ENCODE measurements at places on chromosomes 16 and 17.

DNA sequence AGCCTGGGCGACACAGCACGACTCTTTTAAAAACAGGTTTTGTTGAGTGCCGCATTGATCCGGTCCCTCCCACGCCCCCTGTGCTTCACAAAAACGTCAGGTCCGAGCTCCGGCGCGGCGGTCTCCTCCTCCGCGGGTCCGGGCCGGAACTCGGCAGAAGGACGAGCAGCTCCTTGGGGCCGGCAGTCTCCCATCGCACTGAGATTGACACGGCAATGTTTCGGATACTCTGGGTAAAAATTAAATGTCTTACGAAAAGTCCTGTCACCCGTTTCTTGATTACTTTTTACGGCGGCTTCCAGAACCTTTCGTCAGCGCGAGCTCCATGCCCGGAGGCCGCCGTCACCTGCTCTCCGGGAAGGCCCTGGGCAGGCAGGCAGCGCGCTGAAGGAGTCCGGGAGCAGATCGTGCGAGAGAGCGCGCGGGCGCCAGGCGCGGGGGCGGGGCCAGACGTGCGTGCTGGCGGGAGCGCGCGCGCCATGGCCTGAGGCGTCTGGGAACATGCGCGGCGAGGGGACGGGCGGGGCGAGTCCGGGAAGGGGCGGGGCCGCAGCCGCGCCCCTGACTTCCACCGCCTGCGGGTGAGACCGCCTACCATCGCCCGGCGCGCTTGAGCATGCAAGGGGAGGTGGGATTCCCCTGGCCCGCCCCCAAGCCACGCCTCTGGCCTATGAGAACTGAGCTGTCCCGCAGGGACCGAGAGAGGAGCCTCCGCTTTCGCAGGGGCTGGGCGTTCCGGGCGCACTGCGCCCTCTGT lies 11.7 kb upstream of the SRL start:
- DNase-seq = peak; percentile 100

DNA sequence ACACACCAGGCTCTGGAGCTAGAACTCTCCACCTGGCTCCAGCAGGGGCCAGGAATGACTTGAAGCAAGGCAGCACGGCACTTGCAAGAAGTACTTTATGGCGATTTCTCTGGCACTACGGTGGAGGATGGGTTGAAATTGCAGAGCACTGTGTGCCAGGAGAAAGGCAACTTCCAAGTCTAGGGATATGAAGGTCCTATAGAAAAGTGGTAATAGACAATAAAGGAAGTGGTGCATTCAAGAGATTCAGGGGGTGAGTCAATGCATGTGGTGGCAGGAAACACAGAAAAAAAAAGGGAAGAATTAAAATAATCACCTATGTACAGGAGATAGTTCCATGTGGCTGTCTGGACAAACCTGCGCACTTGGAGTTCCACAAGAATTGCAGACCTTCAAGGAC lies 240.3 kb upstream of the DYNLRB2 start:
- DNase-seq = no peak

- DNase-seq = no peak
Observed at GRCh38 chr17:12568358-12569251, 97.1 kb upstream of the MYOCD start.

DNA sequence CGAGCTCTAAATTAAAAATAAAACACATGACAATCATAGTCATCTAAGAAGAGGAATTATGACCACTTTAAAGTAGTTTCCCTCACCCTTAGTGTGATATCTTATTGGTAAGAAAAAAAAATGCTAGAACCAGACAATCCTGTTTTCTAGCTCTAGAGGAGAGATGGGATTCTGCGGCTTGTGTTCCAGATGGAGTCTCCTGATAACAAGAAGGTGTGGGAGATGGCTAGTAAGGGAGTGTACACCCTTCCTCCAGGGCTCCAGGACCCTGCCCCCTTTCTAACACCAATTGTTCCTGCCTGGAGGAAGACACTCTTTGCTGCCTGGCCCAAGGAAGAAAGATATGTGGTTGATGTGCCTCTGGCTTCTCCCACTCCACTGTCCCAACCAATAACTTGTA lies 68.8 kb upstream of the FBXO47 start:
- DNase-seq = no peak

DNA sequence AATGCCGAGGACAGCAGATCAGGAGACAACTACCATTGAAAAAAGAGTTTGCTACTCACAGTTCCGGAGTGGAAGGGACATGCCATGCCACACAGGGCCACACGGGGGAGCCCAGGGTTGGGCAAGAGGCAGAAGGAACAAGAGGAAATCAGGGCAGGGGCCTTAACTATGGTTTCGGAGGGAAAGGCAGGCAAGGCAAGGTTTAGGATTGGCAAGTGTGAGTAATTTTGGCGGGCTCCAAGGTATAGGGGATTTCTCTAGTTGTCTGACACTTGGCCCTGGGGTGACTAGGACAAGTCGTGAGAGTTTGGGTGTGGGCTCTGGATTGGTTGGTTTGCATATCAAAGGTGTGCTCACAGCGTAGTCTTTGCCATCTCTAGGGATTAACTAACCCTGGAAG lies 27.0 kb upstream of the NTN1 start:
- peak; percentile 62 for DNase-seq

DNA sequence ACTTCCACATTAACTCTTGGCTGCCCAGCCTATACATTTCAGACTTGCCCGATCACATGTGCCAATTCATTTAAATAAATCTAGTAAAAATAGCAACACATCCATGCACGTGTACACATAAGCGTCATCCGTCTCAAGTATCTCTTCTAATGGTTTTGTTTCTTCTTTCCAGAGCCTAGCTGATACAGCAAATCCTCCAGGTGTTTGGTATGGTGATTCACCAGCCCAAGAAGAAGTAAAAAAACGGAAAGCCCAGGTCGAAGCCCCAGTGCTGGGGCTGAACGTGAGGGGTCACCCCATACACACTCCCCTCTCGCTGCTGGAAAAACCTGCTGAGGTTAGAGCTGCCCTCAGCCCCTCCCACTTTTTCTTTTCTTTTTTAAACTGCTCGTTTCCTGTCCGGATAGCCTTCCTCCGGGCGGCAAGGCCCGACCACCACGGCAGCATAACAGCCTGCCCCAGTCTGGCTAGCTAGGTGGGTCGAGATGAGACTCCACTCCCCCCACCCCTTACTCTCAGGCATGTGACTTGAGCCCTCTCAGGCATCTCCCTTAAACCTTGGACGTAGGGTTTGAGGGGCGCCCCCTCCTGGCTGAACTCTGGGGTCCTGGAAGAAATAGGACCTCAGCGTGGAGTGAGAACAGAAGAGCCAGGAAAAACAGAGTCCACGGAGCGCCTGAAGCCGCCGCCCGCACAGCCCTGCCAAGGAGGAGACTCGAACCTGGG lies 13.9 kb upstream of the OR1F1 start:
- DNase-seq = no peak

DNA sequence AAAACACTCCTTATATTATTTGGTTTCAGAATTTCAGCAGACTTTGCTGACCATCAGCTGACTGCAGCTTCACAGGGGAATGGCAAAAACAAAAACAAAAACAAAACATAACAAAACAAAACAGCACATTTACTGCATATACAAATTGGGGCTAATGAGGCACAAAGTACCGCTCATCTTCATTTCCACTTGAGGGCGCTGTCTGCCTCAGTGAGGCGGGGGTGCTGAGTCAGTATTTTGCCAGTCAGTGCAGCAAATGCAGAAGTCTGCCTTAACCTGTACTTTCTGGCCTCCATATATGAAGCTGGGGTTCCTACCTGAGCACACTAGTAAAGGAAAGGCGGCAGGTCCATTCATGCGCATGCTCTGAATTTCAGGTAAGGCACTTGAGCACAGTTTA lies 13.5 kb upstream of the DYNLRB2 start:
- no peak for DNase-seq

- DNase-seq = no peak
Observed at GRCh38 chr17:979212-979538, 401 bp downstream of the NXN start.

- DNase-seq = no peak
Observed at GRCh38 chr16:71387045-71387871, 28.7 kb downstream of the CALB2 start.

DNA sequence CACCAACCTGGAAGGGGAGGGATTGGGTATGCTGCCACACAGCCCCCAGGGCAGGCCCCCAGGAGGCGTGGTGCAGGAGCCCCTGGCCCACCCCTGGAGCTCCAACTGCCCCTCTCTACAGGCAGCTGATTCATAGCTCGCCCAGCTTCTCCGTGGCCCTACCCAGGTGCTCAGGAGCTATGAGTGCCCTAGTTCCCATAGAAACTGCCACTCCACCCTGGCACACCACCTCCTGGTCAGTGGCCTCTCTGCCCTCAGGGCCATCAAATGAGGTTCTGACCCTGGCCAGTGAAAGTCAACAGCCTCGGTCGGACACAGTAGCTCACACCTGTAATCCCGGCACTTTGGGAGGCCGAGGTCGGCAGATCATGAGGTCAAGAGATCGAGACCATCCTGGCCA lies 18.0 kb downstream of the CNGB1 start:
- no peak for DNase-seq

- DNase-seq = no peak
Observed at GRCh38 chr17:12985431-12986293, 32.2 kb downstream of the ELAC2 start.

GRCh38 chr17:15462976-15463772 lies 4.2 kb downstream of the CDRT4 start:
- no peak for DNase-seq

DNA sequence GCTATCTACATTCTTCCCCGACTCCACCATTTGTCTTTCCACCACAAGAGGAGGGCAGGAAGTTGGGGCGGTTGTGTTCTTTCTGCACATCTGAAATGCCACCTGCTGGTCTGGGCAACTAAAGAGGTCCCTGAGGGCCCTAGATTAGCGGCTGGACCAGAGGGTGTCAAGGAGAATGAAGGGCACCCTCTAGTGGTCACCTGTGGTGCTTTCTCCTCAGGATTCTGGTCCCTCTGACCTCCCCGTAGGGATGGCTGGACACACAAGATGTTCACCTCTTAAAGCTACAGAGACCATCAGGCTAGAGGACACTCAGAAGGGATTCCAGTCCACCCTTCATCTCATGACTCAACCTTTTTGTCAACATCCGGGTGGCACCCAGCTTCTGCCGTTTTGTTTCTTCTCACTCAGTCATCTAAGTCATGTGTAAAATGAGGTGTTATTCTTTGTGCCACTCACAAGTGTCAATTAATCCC lies 2.9 kb upstream of the SCIMP start:
- no peak for DNase-seq

DNA sequence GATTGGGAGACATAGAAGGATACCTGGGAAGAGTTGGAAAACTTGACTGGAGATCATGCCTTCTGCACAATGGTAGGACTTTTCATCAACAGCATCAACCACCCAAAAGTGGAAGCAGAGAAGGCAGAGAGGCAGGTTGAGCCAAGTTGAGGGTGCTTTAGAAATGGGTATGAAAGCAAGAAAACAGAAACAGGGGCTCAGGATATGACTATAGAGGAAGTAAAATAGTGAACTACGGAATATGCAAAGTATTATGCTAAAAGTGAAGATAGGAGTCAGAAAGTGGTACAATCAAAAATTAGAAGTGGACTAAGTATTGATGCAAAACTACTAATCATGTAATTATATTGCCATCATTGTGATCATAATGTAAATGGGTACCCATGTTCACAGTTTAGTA lies 16.1 kb upstream of the ARHGAP44 start:
- no peak for DNase-seq

GRCh38 chr17:20174588-20175265 lies 165.6 kb downstream of the SPECC1 start:
- DNase-seq = no peak

- DNase-seq = no peak
Observed at GRCh38 chr17:10295728-10296343, 77.0 kb downstream of the MYH13 start.

GRCh38 chr17:76054112-76054476 lies 18.2 kb downstream of the SRP68 start:
- no peak for DNase-seq

DNA sequence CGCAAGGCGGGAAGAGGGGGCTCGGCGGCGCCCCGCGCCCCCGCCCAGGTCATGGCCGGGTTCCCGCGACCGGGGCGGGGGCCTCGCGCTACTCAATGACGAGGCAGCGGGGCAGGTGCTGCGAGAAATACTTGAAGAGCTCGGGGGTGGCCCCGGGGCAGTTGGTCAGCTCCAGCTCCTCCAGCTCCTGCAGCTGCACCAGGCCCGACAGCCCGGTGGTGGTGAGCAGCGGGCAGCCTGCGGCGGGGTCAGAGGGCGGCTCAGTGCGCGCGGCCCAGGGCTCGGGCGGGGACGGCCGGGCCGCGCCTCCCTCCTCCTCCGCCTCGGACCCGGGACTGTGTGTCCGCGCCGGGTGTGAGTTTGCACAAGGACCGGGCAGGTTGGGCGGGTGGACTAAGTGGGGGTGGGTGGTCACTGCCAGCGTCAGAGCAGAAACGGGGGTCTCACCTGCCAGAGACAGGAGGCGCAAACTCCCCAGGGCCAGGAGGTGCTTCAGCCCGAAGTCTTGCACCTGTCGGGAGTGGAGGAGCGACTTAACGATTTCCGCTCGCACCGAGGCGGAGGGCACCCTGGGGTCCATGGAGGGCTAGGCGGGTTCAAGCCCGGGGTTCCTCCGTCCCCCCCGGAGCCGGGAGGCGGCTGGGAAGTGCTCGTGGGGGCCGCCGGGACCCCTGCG lies 4.1 kb upstream of the WDR24 start:
- DNase-seq = no peak

DNA sequence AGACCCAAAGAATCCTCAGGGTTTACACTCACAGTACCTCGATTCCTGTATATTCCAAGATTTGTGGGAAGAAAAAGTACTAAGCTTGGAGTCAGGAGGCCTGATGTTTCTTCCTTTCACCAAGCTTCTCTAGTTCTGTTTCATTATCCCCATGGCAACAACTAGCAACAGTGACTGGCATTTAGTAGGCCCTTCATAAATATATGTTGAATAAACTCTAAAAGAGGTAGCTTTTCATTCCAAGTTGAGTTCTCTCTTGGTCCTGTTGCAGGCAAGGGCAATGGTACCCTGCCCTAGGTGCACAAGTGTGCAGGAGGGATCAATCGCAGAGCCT lies 527 bp upstream of the UBE2Z start:
- DNase-seq = no peak

GRCh38 chr17:48641541-48642058 lies 15.4 kb upstream of the HOXB9 start:
- no peak for DNase-seq

GRCh38 chr17:917941-918740 lies 61.4 kb downstream of the NXN start:
- no peak for DNase-seq

- no peak for DNase-seq
Observed at GRCh38 chr16:22814711-22815105, 746 bp downstream of the HS3ST2 start.

- DNase-seq = no peak
Observed at GRCh38 chr17:21164216-21164615, 37.5 kb downstream of the DHRS7B start.

- peak; percentile 59 for DNase-seq
Observed at GRCh38 chr16:4465977-4466779, 8.2 kb downstream of the NMRAL1 start.
